ENCODE measurements at places on chromosomes 2 and 18. TPM values are rescaled to one million over a fixed set of nuclear protein-coding genes. Genes with fewer than 3 reads are reported as not detected.

DNA sequence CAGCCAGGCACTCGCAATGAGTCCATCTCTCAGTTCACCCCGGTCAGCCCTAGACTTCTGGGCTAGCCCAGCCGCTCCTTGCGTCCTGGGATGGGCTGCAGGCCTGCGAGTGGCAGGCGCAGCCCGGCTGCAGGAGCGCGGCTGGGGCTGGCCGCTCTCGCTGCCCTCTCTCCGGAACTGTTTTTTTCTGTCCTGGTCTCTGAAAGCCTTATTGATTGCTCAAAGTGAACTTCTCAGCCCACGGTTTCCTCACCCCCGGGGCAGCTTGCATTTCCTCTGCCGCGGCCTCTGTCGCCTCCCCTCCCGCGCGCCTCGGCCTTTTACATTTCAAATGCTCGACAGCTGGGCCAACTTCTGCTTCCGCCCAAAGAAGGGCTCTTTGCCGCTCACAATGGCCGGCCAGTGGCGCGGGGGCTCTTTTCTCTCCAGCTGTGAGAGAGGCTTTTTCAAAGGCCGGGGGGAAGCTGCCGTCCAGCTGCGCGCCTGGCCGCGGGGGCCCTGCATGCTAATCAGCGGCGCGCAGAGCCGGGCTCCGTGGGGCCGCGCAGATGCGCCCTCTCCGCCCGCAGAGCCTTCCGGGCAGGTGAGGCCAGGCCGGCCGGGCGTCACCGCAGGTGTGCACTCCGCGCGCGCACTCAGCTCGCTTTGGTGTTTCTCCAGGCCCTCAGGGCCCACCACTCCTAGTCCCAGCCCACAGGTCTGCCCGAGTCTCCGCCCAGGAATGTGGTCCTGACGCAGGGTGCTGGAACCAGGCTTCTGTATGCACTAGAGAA, 513.8 kb downstream of the RNF144A start:
- DNase-seq = peak; percentile 82

- DNase-seq = no peak
Observed at GRCh38 chr2:72883356-72883962, 3.7 kb upstream of the SPR start.

DNA sequence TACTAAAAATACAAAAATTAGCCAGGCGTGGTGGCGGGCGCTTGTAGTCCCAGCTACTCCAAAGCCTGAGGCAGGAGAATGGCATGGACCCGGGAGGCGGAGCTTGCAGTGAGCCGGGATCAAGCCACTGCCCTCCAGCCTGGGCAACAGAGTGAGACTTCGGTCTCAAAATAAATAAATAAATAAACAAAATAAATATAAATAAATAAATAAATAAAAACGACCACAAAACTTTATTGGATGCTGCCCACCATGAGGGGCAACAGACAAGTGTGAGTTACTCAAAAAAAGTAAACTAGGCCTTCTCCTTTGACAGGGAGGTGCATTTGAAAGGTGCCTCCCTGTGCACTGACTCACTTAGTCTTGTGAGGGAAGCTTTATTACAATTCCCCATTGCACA, 50.4 kb downstream of the SLC4A1AP start:
- no peak for DNase-seq

- DNase-seq = peak; percentile 77
Observed at GRCh38 chr18:76619621-76620315, 124.7 kb upstream of the ZNF516 start.

DNA sequence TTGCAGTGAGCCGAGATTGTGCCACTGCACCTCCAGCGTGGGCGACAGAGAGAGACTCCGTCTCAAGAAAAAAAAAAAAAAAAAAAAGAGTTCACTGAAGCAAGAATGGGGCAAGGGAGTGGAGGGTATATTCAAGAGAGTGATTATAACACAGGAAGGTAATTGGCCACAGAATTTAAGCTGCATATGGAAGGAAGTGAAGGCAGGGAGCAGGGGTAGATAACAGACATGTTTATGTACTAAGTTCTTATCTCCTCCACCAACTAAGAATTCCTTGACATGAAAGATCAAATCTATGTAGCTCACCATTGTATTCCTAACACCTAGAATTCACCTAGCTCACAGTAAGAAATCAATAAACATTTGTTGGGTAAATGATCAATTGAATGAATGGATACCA, 37.3 kb downstream of the GKN2 start:
- no peak for DNase-seq

DNA sequence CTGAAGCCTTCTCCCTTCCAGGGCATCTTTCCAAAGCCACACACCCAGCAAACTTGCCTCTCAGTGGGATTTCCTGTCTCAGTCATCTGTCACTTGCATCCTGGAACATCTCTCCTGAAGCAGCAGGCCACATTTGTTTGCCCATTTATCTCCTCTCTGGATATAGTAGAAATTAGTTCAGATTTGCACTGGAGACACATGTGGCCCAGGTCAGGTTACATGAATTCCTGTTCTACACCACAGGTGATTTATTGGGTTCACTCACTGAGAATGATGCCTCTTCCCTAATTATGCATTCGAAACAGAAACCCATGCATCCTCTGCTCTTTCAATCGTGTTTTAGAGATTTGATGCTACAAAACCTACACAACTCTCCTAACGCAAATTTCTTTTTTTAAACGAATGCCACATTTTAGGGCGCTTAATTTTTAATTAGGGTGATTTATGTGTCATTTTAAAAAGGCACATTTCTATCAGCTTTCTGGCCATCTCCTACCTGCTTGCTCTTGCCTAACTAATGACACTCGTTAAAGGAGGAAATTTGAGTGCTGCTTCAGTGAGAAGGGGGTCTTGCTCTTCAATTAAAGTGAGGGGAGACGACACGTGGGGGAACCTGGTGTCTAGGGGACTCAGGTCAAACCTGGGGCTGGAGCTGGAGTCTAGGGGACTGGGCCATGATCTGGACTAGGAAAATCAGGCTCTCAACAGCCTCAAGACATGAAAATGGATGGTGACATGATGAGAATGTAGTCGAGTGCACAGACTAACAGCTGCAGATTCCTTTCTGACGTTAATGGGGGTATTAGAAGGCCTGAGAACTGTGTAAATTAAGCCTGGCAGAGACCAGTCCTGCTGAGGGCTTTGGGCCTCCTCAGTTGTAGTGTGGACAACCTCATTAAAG, 221.4 kb downstream of the CLIP4 start:
- DNase-seq = no peak

- peak; percentile 64 for DNase-seq
Observed at GRCh38 chr18:77111951-77112746, 20.4 kb downstream of the MBP start.

DNA sequence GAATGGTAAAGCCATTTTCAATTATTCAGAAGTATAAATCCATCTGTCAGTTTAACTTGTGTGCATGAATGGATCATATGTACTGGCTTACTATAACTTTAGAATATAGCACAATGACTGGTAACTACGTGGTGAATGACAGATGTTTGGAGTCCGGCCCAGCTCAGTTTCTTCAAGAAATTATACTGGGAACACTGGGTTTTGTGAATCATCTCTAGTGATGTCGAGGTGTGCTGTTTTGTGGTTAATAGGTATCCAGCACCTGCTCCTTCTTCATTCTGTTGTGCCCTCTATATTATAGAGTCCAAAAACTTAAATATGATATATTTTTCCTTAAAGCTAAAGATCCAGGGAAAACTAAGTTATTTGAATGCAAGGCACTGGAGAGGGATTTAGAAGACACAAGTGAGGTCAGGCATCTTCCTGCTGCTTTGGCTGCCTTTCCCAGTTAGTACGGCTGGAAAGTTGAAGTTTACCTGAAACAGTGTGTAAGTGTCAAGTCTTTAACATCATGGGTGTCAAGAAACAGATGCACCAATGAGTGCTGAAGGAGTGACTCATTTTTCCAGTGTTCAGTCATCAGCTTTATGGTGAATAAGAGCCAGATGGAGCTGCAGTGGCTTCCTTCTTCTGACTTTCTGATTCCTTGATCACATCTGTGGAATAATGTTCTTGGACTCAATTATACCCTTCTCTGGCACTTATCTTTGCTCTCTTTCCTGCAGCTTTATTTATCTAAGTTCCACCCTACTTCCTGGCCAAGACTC, 1079.5 kb upstream of the CELF4 start:
- no peak for DNase-seq

The MPP4 gene
- not detected for total RNA-seq

Measured in suprapubic skin (tissue), 4 donors.